SJSA1 (cell line): ENCODE measurements at places on chromosomes 1 and 21. TPM values are rescaled to one million over a fixed set of nuclear protein-coding genes. Genes with fewer than 3 reads are reported as not detected.

The PAQR6 gene
- 0.16 and 0.32 TPM in 2 replicates for total RNA-seq

DNA sequence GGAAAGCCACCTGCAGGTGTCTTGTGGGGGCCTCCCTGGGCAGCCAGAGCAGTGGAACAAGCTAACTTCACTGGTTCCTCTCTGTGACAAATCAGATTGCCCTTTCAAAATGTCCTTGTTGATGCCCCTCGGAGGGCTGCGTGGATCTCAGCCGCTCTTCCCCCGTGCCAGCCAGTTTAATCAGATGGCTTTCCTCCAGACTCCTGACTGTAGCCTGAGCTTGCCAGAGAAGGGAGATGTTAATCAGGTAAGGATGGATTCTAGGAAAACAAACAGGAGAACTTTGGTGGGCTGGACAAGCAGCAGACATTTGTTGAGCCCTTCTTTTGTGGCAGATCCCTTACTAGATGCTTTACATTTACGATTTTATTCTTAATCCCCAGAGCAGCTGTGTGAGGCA lies 88.2 kb downstream of the DMRTA2 start:
- DNase-seq: no peak

DNA sequence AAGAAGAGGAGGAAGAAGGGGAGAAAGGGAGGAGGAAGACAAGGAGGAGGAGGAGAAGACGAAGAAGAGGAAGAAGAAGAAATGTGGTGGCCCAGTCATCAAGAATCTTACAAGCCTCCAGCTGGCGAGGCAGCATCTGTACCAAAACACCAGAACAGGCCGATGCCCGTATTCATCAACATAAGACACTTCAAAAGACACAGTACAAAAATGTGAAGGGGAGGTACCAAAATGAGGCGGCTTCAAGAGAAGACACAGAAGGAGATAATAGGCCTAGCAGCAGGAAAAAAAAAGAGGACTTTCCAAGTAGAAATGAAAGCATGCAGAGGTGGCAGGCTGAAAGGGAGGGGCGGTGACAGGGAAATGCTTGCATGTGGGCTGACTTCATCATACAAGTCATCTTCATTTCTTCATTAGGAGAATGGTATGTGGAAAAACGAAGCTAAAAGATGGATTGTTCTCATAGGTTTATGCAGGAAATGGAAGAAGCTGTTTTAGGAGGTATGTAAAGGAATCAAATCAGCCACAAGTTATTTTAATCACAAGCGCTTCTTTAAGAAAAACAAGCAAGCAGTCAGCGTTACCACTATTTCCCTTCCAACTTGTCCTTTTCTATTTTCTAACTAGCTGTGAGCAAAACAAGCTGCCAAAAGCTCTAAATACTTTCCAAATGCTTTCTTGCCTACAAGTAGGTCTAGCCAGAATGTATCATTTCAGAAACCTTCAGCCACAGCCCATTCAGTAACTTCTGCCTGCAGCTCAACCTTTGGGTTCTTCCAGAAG lies 192.3 kb downstream of the SLC45A1 start:
- DNase-seq: no peak

- DNase-seq: no peak
Observed at GRCh38 chr1:2789986-2790581, 11.4 kb downstream of the TTC34 start.

- peak; percentile 56 for DNase-seq
Observed at GRCh38 chr1:20640183-20640597, 6.9 kb downstream of the PINK1 start.

- no peak for DNase-seq
Observed at GRCh38 chr1:162256287-162256686, 120.4 kb downstream of the SPATA46 start.

- no peak for DNase-seq
Observed at GRCh38 chr21:42424914-42425541, 21.3 kb downstream of the UBASH3A start.
